ENCODE measurements at places on chromosomes 7 and 10.

GRCh38 chr10:22761569-22762220 lies 47.3 kb upstream of the PIP4K2A start:
- H3K27me3 ChIP-seq, result no peaks in the 10 kb centered on the region
- DNase-seq, result no peak
- no peaks in the 10 kb centered on the region for H3K36me3 ChIP-seq
- no peak overlapping the region for H3K4me3 ChIP-seq

DNA sequence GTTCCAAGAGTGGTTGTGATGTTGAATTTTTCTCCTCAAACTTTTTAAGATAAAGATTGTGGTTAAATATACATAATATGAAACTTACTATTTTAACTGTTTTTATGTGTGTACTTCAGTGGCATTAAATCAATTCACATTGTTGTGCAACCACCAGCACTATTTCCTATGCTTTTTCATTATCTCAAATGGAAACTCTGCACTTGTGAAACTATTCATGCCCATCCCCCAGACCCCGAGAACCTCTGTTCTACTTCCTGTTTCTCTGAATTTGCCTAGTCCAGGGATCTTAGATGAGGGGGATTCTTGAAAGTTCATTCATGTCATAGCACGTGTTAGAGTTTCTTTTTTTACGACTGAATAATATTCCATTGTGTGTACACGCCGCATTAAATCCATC lies 67.0 kb downstream of the WDR37 start:
- H3K27ac ChIP-seq, result no peak overlapping the region
- H3K36me3 ChIP-seq, result peaks cover 13% of the 10 kb centered on the region
- H3K4me3 ChIP-seq, result no peak overlapping the region
- H3K4me1 ChIP-seq, result no peaks in the 10 kb centered on the region
- no peak for DNase-seq
- H3K27me3 ChIP-seq, result no peaks in the 10 kb centered on the region

DNA sequence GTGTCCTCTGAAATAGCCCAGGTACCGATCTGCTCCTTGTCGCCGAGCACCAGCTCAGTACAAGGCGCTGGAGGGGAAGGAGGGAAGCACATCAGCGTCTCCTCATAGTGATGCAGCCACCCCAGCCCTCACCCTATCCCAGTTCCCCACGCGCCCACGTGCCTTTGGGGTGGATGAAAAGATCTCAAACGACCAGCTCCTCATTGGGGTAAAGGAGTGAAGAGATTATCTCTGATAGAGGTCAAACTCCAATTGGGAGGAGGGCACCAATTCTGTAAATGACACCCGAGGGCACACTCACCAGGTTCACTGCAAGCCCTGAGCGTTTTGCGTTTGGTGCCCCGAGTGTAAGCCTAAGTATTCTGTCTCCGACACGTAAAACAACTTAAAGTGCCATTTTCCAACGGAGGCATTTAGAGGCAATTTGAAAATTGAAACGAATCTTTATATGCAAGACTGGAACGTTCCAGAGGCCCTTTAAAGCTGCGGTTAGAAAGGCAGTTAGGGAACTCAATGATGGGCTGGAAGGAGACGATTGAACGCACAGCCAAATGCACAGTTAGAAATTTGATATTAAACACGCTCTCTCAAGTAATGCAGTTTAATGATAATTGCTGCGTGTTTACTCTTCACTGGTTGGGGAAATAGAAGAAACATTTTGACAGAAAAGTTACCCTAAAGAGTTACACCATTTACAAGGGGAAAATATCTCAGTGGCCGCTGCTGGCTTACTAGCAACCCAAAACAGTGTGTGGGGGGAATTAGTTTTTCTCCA lies 8.9 kb upstream of the EMX2 start:
- H3K4me3 ChIP-seq, result no peak overlapping the region
- H3K36me3 ChIP-seq, result no peaks in the 10 kb centered on the region
- peaks cover 61% of the 10 kb centered on the region for H3K27me3 ChIP-seq
- H3K27ac ChIP-seq, result no peak overlapping the region
- no peak for DNase-seq

DNA sequence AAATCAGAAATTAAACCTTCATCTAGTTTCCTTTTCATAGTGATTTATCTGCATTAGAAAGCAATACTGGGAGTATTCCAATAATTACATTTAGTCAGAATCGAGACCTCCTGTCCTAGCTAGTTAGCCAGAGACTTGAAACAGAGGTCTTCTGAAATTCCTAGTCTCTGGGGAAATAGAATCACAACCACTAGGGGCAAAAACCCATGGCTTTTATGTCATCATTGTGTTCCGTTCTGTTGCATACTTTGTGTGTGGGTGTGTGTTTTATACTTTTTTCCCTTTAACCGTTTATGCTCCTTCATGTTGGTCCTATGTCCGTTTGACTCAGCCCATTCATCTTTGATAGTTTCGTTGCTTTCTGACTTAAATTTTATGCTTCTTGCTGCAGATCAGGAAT lies 79.8 kb downstream of the RALA start:
- peaks cover 3% of the 10 kb centered on the region for H3K36me3 ChIP-seq
- no peak for DNase-seq
- H3K4me1 ChIP-seq, result no peaks in the 10 kb centered on the region

DNA sequence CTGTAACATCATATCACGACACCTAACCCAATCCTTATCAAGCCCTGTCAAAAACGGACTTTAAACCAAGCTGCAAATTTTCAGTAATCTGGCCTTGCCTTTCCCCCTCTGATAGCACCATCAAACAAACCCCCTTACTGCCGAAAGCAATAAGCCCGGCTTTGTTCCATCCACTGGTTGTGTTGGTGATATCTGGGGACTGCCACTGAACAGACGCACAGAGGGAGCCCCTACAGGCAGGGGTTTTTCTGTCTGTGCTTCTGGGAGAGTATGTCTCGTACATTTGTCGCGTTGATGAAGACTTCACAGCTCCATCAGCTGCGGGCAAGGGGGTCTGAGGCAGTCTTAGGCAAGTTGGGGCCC lies 550 bp upstream of the PLAU start:
- peak overlapping the region; percentile 81 for H3K4me3 ChIP-seq
- H3K27ac ChIP-seq, result peak overlapping the region; percentile 100
- DNase-seq, result no peak
- H3K36me3 ChIP-seq, result peaks cover 25% of the 10 kb centered on the region
- H3K4me1 ChIP-seq, result peaks cover 48% of the 10 kb centered on the region
- no peaks in the 10 kb centered on the region for H3K27me3 ChIP-seq

- no peak for DNase-seq
Observed at GRCh38 chr7:91226411-91226810, 37.8 kb upstream of the FZD1 start.

- DNase-seq, result peak; percentile 14
- H3K4me3 ChIP-seq, result no peak overlapping the region
Observed at GRCh38 chr10:129631006-129631405, 164.0 kb downstream of the MGMT start.

GRCh38 chr7:124124201-124124600 lies 91.3 kb upstream of the TMEM229A start:
- H3K4me1 ChIP-seq, result no peaks in the 10 kb centered on the region
- H3K4me3 ChIP-seq, result no peak overlapping the region
- no peaks in the 10 kb centered on the region for H3K27me3 ChIP-seq

GRCh38 chr10:126110489-126111180 lies 214.3 kb downstream of the FANK1 start:
- H3K27ac ChIP-seq, result no peak overlapping the region
- no peaks in the 10 kb centered on the region for H3K27me3 ChIP-seq
- H3K36me3 ChIP-seq, result peaks cover 1% of the 10 kb centered on the region
- H3K4me1 ChIP-seq, result no peaks in the 10 kb centered on the region
- peak; percentile 57 for DNase-seq
- no peak overlapping the region for H3K4me3 ChIP-seq

DNA sequence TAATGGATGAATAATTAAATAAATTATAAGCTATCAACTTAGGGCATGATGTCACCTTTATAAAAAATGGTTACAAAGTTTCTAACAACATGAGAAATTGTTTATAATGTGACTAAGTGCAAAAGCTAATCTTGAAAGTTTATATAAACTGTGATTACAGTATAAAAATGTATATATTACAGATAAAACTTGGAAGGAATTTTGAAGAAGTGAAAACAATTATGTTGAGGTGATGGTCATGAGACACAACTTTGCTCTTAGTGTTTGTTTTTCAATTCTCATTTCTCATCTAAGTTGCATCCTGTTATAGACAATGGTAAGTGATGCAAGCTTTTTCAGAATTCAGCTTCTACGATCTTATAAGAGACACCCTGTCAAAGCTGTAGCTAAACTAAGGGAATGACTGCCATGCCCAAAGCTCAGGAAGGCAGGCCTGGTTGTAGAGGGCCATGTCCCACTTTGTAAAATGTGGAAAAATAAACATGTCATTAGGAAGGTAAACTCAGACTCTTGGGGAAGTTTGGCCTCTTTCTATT lies 23.9 kb downstream of the MACC1 start:
- H3K27me3 ChIP-seq, result no peaks in the 10 kb centered on the region
- H3K27ac ChIP-seq, result no peak overlapping the region
- DNase-seq, result peak; percentile 53
- H3K4me3 ChIP-seq, result no peak overlapping the region
- H3K4me1 ChIP-seq, result no peaks in the 10 kb centered on the region

GRCh38 chr10:110017052-110017451 lies 9.3 kb downstream of the ADD3 start:
- H3K27ac ChIP-seq, result no peak overlapping the region
- no peaks in the 10 kb centered on the region for H3K27me3 ChIP-seq
- peaks cover 3% of the 10 kb centered on the region for H3K4me1 ChIP-seq
- DNase-seq, result no peak
- no peaks in the 10 kb centered on the region for H3K36me3 ChIP-seq

- no peaks in the 10 kb centered on the region for H3K4me1 ChIP-seq
- no peaks in the 10 kb centered on the region for H3K27me3 ChIP-seq
- DNase-seq, result peak; percentile 30
- peak overlapping the region; percentile 79 for H3K27ac ChIP-seq
- H3K36me3 ChIP-seq, result no peaks in the 10 kb centered on the region
Observed at GRCh38 chr7:94510582-94511496, 1.2 kb downstream of the CASD1 start.

- no peaks in the 10 kb centered on the region for H3K36me3 ChIP-seq
- H3K4me1 ChIP-seq, result no peaks in the 10 kb centered on the region
- no peaks in the 10 kb centered on the region for H3K27me3 ChIP-seq
- no peak overlapping the region for H3K27ac ChIP-seq
- no peak overlapping the region for H3K4me3 ChIP-seq
Observed at GRCh38 chr7:54581511-54581910, 39.3 kb downstream of the VSTM2A start.

DNA sequence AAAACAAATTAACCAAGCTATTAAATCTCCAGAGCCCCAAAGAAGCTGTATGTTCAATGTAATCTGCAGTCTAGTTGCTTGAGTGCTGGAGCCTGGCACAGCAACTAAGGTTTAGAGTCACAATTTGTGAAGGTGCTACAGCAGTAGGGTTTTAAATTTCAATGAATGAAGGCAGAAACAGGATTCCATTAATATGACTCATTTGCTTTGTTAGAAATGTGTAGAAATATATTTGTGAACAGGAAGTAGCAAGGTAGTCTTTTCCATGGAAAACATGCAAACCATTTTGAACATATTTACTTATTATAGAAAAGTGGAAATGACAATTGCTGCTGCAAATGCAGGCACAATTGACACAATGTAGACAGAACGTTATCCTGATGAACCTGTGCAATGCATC lies 149.0 kb upstream of the STEAP4 start:
- no peak overlapping the region for H3K4me3 ChIP-seq
- H3K36me3 ChIP-seq, result no peaks in the 10 kb centered on the region
- H3K27ac ChIP-seq, result no peak overlapping the region

GRCh38 chr7:132472463-132473120 lies 103.7 kb downstream of the PLXNA4 start:
- no peaks in the 10 kb centered on the region for H3K36me3 ChIP-seq
- no peaks in the 10 kb centered on the region for H3K4me1 ChIP-seq
- DNase-seq, result peak; percentile 70
- no peak overlapping the region for H3K27ac ChIP-seq
- no peaks in the 10 kb centered on the region for H3K27me3 ChIP-seq
- H3K4me3 ChIP-seq, result no peak overlapping the region

GRCh38 chr10:110273474-110273873 lies 31.2 kb downstream of the SMNDC1 start:
- H3K36me3 ChIP-seq, result no peaks in the 10 kb centered on the region
- no peak overlapping the region for H3K4me3 ChIP-seq
- no peak overlapping the region for H3K27ac ChIP-seq
- H3K4me1 ChIP-seq, result no peaks in the 10 kb centered on the region
- no peaks in the 10 kb centered on the region for H3K27me3 ChIP-seq

DNA sequence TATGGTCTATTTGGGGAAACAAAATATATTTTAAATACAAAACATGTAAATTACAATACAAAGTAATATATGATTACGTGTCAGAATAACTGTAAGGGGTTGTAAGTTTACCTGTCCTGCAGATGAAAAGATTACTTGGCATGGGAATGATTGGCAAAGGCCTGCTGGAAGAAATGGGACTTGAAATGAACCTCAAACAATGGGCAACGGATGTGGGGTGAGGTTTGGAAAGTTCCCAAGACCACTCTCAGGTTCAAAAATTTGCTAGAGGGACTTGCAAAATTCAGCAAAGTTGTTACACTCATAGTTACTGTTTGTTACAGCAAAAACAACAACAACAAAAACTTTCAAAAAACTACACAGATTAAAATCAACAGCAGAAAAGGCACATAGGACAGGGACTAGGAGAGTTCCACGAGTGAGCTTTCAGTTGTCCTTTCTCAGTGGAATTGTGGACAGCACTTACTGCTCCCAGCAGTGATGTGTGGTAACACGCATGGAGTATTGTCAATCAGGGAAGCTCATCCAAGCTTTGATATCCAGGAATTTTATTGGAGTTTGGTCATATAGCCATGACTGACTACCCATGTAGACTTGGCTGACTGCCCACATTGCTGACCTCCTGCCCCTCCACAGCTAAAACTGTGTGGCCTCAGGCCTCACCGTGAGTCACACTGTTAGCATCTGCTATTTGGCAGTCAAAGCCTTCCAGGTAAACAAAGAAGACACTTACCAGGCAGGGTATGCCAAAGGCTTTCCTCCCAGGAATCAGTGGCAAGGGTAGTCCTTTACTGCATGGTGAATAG lies 43.8 kb downstream of the EXOC6 start:
- H3K27me3 ChIP-seq, result no peaks in the 10 kb centered on the region
- no peaks in the 10 kb centered on the region for H3K36me3 ChIP-seq
- no peak overlapping the region for H3K27ac ChIP-seq
- peaks cover 7% of the 10 kb centered on the region for H3K4me1 ChIP-seq
- peak; percentile 86 for DNase-seq

GRCh38 chr10:49280001-49280408 lies 19.0 kb upstream of the C10orf71 start:
- H3K27ac ChIP-seq, result no peak overlapping the region
- no peaks in the 10 kb centered on the region for H3K36me3 ChIP-seq
- H3K4me3 ChIP-seq, result no peak overlapping the region

GRCh38 chr7:132117181-132117580 lies 459.1 kb downstream of the PLXNA4 start:
- no peaks in the 10 kb centered on the region for H3K36me3 ChIP-seq
- peak; percentile 1 for DNase-seq
- no peak overlapping the region for H3K4me3 ChIP-seq
- no peak overlapping the region for H3K27ac ChIP-seq
- no peaks in the 10 kb centered on the region for H3K27me3 ChIP-seq
- H3K4me1 ChIP-seq, result peaks cover 5% of the 10 kb centered on the region

DNA sequence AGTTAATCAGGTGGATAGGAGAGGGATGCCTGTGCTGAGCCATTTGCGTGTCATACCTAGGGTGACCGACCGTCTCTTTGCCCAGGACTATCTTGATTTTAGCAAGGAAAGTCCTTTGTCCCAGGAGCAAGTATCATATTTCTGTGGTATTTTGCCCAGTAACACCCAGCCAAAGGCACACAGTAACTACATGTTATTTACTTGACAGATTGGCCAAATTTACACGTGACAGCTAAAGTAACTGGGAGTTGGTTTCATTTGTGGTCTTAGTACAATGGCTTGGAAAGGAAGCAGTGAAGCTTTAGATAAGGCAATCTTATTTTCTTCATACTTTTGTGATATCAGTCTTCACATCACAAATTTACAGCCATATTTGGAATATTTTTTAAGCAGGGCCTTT lies 142.1 kb downstream of the JCAD start:
- no peaks in the 10 kb centered on the region for H3K36me3 ChIP-seq
- no peaks in the 10 kb centered on the region for H3K4me1 ChIP-seq
- no peaks in the 10 kb centered on the region for H3K27me3 ChIP-seq
- no peak for DNase-seq
